Activated CD8-positive, alpha-beta T cell treated with anti-CD3 and anti-CD28 coated beads for 36 hours (primary cell): ENCODE measurements at places on chromosomes 1 and 21. TPM values are rescaled to one million over a fixed set of nuclear protein-coding genes. Genes with fewer than 3 reads are reported as not detected.

DNA sequence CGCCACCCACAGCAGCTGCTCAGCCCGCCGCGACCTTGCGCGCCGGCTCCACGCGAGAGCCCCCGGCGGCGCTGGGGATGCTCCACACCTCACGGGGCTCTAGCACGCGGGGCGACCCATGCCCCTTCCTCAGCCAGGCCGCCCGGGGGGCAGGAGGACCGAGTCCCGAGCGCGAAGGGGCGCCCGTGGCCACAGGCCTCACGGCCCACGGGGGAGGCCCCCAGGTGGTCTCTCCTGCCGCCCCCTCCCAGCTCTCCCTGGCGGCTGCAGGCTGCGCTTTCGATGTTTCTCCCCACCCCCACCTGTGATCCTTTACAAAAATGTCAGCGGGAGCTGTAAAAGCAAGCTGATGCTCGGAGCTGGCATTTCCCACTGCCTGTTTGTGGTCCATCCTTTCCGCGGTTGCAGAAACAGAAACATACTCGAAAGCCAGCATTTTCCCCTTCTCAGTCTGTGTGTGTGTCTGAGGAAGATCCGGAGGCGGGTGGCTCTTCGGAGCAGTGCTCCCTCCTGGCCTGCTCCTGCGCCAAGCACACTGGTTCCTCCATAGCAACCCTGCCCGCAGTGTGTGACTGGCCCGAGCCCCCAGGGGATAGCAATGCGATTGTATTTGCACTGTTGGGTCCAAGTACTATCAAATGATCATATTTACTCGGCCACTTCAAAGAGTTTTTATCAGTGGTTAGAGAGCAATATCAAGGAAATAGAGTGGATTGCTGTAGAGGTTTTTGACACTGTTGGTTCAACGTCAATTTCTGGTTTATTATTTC lies 2.1 kb downstream of the KIF26B start:
- peak; percentile 40 for DNase-seq

- DNase-seq: peak; percentile 71
- H3K4me1 ChIP-seq: peaks cover 44% of the 10 kb centered on the region
- H3K36me3 ChIP-seq: peaks cover 26% of the 10 kb centered on the region
- H3K4me3 ChIP-seq: peak overlapping the region; percentile 70
- H3K27ac ChIP-seq: peak overlapping the region; percentile 93
These were observed 2.7 kb downstream of the SCYL3 start for GRCh38 chr1:169890761-169891538.

DNA sequence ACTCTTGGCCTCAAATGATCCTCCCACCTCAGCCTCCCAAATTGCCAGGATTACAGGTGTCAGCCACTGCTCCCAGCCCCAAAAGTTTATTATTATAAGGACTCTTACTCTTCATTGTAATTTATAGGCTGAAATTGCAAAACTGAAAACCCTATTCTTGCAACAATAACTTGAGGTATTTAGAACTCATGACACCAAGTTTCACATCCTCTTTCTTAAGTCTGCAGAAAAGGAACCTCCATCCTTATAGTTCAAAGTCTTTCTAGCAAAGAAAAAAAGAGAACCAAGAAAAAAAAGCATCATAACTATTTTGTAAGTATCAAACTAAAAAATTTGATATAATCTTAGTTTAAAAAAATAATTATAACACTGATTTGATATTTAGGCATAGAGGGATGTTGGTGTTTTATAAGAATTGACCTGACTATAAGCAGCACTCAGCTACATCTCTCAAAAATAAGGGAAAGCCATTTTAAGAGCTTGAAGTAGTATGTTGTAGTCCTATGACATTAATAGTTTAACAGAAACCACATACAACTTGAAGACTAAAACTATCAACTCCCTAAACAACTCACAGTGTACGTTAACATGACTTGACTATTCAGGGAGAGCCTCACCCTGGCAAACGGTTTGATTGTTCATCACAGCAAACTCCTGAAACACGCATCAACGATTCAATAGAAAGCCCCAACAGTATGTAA lies 122.4 kb downstream of the AKT3 start:
- peaks cover 6% of the 10 kb centered on the region for H3K36me3 ChIP-seq
- no peak overlapping the region for H3K27ac ChIP-seq
- H3K27me3 ChIP-seq: no peaks in the 10 kb centered on the region
- DNase-seq: no peak

GRCh38 chr1:223729906-223730305 lies 17.6 kb downstream of the CAPN2 start:
- peaks cover 10% of the 10 kb centered on the region for H3K36me3 ChIP-seq
- DNase-seq: no peak
- no peak overlapping the region for H3K27ac ChIP-seq
- H3K4me1 ChIP-seq: peaks cover 51% of the 10 kb centered on the region
- H3K4me3 ChIP-seq: no peak overlapping the region

DNA sequence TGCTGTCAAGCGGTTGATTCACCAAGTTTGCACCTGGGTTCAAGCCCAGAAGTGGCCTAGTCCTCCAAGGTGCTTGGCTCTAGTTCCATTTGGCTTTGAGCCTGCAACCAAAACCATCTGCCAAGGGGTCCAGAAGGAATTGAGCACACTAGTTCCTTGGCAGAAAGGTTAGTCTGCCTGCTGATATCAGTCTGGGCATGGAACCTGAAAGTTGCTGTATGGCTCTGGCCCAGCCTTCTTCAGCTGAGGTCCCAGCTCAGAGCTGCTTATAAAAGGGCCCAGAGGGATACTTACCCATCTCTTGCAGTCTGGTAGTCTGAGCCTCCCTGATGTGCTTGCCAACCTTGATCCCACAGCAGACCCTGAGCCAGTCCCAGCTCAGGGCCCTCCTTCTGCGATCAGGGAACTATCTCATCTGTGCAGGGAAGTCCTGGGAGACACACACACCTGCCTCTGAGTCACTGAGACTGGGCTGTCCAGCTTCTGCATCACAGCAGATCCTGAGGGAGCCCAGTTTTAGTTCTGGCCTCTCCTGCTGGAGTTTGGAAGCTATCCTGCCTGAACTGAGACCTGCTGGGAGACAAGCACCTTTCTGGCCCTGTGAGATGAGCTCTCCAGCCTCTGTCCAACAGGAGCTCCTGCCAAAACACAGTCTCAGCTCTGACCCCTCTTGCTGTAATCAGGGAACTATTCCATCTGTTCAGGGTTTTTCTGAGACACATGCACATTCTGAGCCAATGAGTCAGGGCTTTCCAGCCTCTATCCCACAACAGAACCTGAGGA lies 75.8 kb downstream of the CTH start:
- no peak overlapping the region for H3K27ac ChIP-seq
- H3K4me3 ChIP-seq: no peak overlapping the region
- DNase-seq: no peak
- no peaks in the 10 kb centered on the region for H3K4me1 ChIP-seq
- H3K27me3 ChIP-seq: peaks cover 6% of the 10 kb centered on the region

- no peaks in the 10 kb centered on the region for H3K4me1 ChIP-seq
- H3K27ac ChIP-seq: no peak overlapping the region
- DNase-seq: no peak
These were observed 151.4 kb downstream of the AMY1C start for GRCh38 chr1:103901072-103901471.

DNA sequence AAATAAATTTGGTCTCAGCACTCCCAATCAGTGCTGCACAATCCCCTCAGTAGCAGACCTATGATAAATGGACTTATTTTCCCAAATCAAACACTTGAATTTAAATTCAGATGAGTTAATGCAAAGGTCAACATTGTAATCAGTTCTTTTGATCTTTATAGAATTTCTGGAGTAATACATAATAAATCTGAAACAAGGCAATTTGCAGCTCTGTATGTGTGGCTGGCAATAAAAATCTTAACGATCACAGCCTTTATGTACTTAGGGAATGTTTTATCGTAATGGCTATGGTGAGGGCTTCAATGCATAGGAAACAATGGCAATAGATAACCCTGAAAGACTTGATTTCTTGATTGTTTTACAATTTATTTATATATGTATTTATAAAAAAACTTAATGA lies 91.4 kb downstream of the GPATCH2 start:
- H3K4me3 ChIP-seq: no peak overlapping the region
- no peak overlapping the region for H3K27ac ChIP-seq
- no peaks in the 10 kb centered on the region for H3K27me3 ChIP-seq
- no peak for DNase-seq

- H3K36me3 ChIP-seq: no peaks in the 10 kb centered on the region
- H3K4me3 ChIP-seq: no peak overlapping the region
- no peaks in the 10 kb centered on the region for H3K27me3 ChIP-seq
- DNase-seq: no peak
- peak overlapping the region; percentile 32 for H3K27ac ChIP-seq
These were observed 273.8 kb upstream of the SNX7 start for GRCh38 chr1:98387701-98388100.

DNA sequence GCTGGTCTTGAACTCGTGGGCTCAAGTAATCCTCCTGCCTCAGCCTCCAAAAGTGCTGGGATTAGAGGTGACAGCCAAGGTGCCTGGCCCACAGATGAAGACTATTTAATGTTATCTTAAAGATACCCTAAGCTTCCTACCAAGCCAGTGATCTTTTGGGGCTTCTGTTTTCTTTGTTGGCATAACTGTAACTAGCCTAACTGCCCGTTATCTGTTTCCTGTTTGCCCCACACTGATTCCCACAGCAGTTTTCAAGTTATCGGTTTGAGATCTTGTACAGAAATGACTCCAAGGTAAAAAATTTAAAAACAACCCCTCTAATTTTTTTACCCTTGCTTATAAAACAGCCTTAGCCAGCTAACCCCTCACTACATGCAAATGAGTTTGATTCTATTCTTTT lies 12.4 kb downstream of the SELL start:
- peak; percentile 39 for DNase-seq
- peak overlapping the region; percentile 94 for H3K27ac ChIP-seq
- peak overlapping the region; percentile 16 for H3K4me3 ChIP-seq

DNA sequence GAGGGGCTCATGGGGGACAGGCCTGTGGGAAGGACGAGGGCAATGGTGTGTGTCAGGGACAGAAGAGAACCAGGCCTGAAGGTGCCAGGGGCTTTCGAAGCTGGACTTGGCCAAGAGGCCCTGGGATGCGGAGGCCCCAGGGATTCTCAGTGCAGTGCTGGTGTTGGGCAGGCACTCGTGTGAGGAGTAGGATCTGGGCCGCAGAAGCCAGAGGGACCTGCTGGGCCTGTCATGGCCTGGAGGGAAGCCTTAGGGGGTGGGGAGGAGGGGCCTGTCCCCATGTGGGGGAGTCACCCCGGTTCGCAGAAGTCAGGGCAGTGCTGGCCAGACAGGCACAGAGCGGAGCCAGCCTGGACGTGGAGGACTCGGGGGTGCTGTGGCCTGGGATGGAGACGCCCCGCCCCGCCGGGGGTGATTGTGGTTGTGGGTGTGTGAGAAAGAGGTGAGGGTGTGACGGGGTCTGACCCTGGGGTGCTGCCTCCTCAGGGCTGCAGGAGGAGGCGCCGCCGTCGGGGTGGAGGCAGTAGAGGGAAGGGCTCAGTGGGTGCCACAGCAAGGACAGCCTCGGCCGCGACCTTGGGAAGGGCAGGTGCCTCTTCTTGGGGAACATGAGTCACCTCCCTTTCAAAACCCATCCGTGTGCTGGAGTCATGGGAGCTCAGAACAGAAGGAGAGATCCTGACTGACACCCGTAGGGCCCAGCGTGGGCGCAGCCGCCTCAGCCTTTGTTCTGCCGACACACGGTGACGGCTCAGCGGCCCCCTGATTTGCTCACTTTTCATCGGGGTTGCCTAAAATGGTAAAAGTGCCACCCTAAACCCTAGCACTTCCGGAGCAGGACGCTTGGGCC lies 33.9 kb downstream of the FAAP20 start:
- H3K27me3 ChIP-seq: no peaks in the 10 kb centered on the region
- H3K36me3 ChIP-seq: peaks cover 7% of the 10 kb centered on the region
- H3K27ac ChIP-seq: no peak overlapping the region
- H3K4me1 ChIP-seq: peaks cover 11% of the 10 kb centered on the region
- DNase-seq: no peak
- H3K4me3 ChIP-seq: no peak overlapping the region

- no peak overlapping the region for H3K27ac ChIP-seq
- no peaks in the 10 kb centered on the region for H3K4me1 ChIP-seq
- no peaks in the 10 kb centered on the region for H3K36me3 ChIP-seq
- no peak overlapping the region for H3K4me3 ChIP-seq
- no peak for DNase-seq
These were observed 1341.2 kb downstream of the PLA2G4A start for GRCh38 chr1:188169971-188170370.

- H3K27me3 ChIP-seq: no peaks in the 10 kb centered on the region
- H3K4me3 ChIP-seq: no peak overlapping the region
- peak overlapping the region; percentile 42 for H3K27ac ChIP-seq
- H3K4me1 ChIP-seq: peaks cover 7% of the 10 kb centered on the region
- H3K36me3 ChIP-seq: peaks cover 51% of the 10 kb centered on the region
- DNase-seq: no peak
These were observed 38.4 kb downstream of the AHCTF1 start for GRCh38 chr1:246893191-246893939.

DNA sequence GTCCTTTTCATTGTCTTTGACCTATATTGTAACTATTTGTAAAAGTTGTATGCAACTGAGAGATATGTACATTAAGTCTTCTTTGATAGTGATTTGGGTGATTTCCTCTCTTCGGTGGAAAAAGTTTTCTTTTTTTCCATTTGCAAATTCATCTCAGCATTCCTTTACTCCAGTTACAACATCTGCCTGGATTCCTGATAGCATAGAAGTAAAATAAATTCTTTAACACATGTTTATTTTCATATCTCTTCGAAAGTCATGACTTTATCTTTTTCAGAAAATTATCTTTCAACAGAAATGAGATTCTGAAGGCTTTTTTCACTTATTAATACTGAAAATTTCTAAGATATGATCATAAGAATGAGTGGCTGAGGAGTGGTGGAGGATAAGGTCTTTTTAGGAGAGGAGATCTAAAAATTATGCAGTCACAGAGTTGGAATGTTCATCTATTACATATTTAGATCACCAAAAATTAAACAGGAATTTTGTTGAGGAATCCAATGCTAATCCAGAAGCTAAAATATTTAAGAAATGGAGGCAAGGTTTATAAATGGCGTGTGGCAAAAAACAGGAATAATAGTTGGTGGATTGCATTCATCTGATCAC lies 400.5 kb downstream of the KCNT2 start:
- H3K36me3 ChIP-seq: no peaks in the 10 kb centered on the region
- DNase-seq: no peak
- H3K27ac ChIP-seq: no peak overlapping the region
- H3K4me3 ChIP-seq: no peak overlapping the region

- no peaks in the 10 kb centered on the region for H3K27me3 ChIP-seq
- DNase-seq: no peak
- H3K27ac ChIP-seq: peak overlapping the region; percentile 60
- H3K4me1 ChIP-seq: peaks cover 15% of the 10 kb centered on the region
- H3K4me3 ChIP-seq: no peak overlapping the region
These were observed 7.4 kb downstream of the SLC16A4 start for GRCh38 chr1:110383251-110383990.

KCNC4 gene
- total RNA-seq: 12.2 TPM

CLEC20A gene
- not detected for total RNA-seq

BRDT gene
- not detected for total RNA-seq

CFAP126 gene
- not detected for total RNA-seq

PHLDA3 gene
- total RNA-seq: 7.9 TPM

LAMTOR2 gene
- total RNA-seq: 48.9 TPM

TEKT2 gene
- total RNA-seq: 0.20 TPM

NHLH1 gene
- 0.22 TPM for total RNA-seq
